Stimulated activated CD4-positive, alpha-beta T cell treated with anti-CD3 and anti-CD28 coated beads, Interleukin-15, amount 100 ng/mL, for 1 hour (primary cell): ENCODE measurements at places on chromosomes 11 and 22.

GRCh38 chr11:99117603-99118002, 96.9 kb downstream of the CNTN5 start:
- DNase-seq, result no peak

DNA sequence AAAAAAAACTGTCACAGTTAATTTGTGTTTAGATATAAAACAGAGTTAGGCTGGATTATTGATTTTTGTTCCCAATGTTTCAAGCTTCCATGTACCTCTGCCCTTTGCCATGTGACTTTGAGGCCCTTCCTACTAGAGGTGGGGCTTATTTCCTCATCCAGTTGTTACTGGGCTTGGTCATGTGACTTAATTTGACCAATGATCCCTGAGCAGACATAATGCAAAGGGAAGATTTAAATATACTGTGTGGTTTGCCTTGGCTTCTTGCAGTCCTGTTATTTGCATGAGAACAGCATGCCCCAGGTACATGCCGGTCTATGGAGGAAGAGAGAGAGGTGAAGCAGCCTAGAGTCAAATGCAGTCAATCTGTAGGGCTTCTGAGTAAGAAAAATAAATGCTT, 347.0 kb downstream of the MIAT start:
- no peak for DNase-seq

DNA sequence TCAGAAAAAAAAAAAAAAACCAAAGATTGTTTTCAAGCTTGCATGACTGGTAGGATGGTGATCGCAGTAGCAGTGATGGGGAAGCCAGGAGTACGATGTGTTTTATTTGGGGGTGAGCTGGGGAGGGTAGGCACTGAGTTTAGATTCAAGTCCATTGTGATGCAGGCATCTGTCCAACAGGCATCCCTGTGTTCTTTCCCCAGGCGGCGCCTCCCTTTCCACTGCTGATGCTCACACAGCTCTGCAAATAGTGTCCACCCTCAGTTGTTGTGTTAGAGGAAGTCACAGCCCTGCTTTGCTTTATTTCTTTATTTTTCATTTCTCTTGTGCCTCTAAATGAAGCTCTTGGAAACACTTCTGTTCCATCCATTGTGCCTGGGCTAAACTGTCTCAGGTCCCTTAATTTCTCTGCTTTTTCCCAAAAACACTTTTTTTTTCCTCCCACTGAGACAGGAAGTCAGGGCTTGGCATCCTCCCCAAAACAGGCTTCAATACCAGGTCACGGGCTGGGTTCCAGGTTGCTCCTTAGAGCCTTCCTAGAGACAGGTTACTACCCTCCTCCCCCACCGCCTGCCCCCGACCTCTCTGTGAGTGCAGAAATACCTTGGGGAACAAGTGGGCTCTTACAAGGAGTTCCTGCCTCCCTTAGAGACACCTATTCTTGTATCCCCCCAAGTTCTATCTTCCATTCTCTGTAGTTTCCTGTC, 38.6 kb upstream of the HSPA8 start:
- DNase-seq, result no peak

DNA sequence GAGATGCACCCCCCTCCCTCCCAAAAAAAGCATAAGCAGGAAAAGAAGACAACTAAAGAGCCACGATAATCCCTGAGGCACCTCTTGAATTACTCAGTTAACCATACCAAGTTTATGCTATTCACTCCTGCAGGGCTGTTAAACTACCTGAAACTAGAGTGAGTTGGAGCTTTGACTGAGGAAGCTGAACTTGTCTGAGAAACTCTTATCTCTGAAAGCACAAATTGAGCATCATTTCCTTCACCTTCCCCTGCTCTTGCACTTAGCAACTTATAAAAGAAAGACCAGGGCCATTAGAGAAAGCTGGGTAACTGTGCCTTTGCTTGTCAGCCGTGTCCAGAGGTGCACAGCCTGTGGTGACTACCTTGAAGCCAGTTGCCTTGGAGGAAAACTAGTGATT, 745.6 kb downstream of the NELL1 start:
- DNase-seq, result no peak

GRCh38 chr11:83566950-83567349, 280.8 kb upstream of the CCDC90B start:
- no peak for DNase-seq

DNA sequence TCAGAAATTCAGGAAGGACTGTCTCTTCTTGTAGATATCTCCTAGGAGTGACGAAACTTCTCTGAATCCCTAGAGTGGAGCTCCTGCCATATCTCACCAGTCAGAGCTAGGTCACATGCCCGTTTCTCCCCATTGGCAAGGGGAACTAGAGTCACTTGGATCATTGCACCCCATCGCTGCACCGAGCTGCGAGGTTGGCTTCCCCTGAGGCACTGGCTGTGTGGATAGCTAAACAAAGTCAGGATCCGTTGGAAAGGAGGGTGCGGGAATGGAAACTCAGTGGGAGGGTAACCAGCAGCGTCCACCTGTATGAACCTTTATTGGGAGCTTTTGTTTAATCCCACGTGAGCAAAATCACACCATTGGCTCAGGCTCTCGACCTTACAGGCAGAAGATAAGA, 283.8 kb downstream of the BRD1 start:
- DNase-seq, result no peak

- no peak for DNase-seq
Observed at GRCh38 chr11:96311120-96311568, 31.9 kb downstream of the MAML2 start.

DNA sequence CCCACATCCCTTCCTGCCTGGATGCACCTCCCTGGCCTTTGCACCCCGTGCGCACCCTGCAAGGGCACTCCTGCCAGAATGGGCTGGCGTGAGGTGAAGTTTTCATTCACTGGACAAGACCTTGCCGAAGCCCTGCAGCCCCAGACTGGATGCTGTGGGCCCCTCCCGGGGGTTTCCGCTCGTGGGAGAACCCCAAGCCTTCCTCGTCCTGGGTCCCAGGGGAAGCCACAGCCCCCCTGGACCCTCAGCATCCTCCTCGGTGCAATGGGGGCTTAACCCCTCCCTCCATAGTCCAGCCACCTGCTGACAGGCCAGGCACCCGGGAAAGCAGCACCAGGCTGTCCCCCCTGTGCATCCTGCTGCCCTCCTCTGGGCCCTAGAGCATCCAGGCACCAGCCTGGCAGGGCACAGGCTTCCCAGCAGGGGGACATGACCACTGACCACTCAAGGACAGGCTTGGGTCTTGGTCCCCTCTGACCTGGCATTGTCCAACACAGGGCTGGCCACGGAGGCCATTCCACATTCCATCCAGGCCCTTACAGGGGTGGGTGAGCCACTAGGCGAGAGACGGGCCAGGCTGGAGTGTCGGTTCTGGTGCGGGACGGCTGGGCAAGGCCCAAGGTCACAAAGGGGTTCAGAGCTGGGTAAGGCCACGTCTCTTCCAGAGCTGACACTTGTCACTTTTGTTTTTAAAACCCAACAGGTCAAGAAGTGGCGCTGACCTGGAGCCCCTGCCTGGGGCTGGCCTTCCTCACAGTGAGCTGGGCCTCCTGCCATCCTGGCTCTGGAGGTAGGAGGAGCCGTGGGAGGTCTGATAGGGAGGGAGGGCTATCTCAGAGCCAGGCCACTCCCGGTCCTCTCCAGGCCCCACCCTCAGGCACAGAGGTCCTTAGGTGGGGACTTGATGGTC, 41.5 kb upstream of the PPARA start:
- DNase-seq, result no peak

- no peak for DNase-seq
Observed at GRCh38 chr22:24433828-24434470, 6.5 kb downstream of the ADORA2A start.

DNA sequence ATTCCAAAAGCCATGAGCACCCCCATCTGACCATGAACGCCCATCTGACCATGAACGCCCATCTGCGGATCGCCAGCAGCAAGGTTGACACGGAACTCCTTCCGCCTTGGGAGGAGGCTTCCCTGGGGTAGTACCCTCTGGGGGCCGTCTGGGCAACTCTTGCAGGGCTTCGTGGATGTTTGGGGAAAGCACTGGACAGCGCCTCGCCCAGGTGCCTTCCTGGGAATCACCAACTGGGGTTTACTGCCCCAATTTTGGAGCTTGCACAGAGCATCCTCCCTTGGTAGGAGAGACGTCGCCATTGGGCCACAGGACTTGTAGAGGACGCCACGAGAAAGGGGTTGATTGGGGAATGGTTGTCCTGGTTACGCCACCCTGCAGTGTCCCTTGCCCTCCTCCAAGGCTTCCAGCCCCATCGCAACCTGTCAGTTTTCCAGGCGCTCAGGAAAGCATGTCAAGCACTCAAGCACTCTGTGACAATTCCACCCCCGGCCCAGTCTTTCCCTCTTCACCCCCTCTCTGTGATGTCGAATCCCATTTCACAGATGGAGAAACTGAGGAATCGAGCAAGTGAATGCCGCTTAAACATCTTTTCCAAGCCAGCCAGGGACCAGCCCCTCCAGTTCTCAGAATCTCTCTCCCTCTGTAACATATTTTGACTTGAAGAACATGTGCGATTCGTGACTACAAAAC, 914 bp upstream of the PRDM11 start:
- no peak for DNase-seq

DNA sequence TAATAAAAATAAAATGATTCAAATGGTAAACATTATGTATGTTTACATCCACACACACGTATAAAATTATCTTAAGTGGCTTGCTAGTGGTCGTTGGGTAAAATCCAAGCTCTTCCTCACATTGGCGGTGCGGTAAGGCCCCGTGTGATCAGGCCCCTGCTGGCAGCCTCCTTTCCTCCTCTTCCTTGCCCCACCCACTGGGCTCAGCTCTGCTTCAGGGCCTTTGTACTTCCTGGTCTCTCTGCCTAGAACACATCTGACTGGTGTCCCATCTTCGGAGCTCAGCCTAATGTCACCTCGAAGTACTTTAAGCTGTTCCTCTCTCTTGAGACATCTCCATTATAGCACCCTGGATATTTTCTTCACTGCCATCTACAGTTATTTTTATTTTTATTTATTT, 52.8 kb downstream of the OSBP2 start:
- DNase-seq, result no peak

- no peak for DNase-seq
Observed at GRCh38 chr22:27517361-27518155, 284.0 kb downstream of the MN1 start.

DNA sequence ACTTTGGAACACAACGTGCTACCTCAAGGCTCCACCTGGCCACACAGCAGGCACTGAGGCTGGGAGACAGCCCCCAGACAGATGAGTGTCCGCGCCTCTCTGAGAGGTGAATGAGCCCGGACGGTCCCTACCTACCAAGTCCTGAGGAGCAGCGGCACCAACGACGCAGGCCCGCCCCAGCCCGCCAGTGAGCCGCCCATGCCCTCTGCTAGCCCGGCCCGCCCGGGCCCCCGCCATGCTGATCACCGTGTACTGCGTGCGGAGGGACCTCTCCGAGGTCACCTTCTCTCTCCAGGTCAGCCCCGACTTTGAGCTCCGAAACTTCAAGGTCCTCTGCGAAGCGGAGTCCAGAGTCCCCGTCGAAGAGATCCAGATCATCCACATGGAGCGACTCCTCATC, at the start of gene DDI1:
DDI1 (plus strand) TSS at position 53 of the 400 bp plus-strand sequence; CDS start at position 236, 183 bp downstream.
- DNase-seq, result no peak

DNA sequence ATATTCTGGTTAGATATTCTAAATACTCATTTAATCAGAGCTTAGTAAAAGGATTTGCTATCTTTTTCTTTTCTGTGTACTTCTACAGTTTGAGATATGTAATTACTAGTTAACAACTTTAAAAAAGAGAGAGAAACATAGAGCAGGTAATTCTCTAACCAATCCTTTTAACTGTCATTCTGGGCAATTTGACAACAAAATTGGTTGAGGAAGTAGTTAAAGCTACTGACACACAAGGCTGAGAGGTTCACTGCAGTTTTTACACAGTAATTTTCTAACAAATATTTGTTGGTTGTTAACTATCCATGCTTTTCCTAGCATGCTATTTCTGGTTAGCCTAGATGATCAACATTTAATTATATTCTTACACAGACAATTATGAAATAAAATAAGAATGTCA, 3.6 kb downstream of the SOX6 start:
- DNase-seq, result no peak

GRCh38 chr11:92505689-92506088, 281.1 kb downstream of the FAT3 start:
- no peak for DNase-seq

GRCh38 chr11:97989121-97989520, 1031.6 kb upstream of the CNTN5 start:
- no peak for DNase-seq

GRCh38 chr22:45334068-45334467, 24.3 kb downstream of the FAM118A start:
- no peak for DNase-seq

- DNase-seq, result peak; percentile 25
Observed at GRCh38 chr22:17120281-17120680, 879 bp downstream of the TMEM121B start.

DNA sequence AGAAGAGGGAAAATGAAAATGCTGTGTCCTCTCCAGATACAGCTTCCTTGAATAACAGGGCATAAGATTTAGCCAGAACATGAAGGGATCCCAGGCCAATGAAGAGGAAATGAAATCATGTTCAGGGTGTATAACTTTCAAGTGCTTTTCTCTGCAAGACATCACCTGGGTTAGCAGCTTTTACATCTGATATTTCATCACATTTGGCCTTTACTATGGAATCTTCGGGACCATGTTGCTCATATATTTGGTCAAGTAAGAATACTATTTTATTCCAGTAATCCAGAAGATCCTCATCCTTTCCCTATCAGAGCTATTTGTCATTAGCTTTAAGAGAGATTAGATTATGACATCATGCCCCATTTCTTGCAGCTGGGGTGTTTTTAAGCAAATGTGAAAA, 66.3 kb upstream of the OR5AK2 start:
- no peak for DNase-seq
